SJSA1 (cell line): ENCODE measurements at places on chromosomes 2 and 18.

GRCh38 chr2:96821113-96821675 is 5.1 kb downstream of the CNNM3 start:
- no peak overlapping the region for H3K27ac ChIP-seq
- H3K27me3 ChIP-seq, result no peaks in the 10 kb centered on the region
- H3K4me3 ChIP-seq, result no peak overlapping the region
- H3K4me1 ChIP-seq, result peaks cover 22% of the 10 kb centered on the region
- H3K36me3 ChIP-seq, result peaks cover 22% of the 10 kb centered on the region

DNA sequence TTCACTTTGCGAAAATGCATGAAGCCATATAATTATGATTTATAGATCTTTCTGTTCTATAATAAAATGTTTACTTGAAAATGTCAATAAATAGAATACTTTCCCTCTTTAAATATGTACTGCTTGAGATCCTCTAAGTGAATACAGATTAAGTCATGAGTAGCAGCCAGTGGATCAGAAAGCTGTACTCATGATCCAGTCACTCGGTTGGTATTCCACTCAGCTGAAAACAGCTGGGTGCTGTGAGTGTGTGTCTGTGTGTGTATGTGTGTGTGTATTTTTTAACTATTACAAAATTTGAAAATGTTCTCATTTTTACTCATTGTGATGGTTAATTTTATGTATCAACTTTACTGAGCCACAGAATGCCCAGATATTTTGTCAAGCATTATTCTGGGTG is 141.6 kb upstream of the CYP26B1 start:
- no peaks in the 10 kb centered on the region for H3K36me3 ChIP-seq
- no peak overlapping the region for H3K4me3 ChIP-seq
- no peaks in the 10 kb centered on the region for H3K27me3 ChIP-seq
- no peaks in the 10 kb centered on the region for H3K4me1 ChIP-seq
- DNase-seq, result no peak

DNA sequence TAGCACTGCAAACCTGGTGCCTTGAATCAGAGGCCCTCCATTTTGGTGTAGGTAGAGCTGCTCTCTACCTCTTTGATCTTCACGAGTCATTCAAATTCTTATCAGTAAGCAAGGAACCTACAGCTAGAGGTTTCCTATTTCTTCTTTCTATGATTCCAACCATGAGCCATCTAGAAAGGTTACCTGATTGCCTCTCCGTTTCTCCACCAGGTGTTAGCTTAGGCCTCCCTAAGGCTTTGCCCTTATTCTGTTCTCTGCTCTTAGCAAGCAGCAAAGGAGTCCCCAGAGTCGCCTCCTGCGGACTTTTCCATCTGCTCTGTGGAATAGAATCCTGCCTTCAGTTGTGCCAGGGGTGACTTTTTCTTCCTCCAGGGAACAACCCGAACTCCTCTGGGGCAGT is 173.6 kb downstream of the GRB14 start:
- H3K4me1 ChIP-seq, result no peaks in the 10 kb centered on the region
- H3K4me3 ChIP-seq, result no peak overlapping the region
- no peak for DNase-seq
- H3K36me3 ChIP-seq, result no peaks in the 10 kb centered on the region
- H3K27ac ChIP-seq, result no peak overlapping the region

DNA sequence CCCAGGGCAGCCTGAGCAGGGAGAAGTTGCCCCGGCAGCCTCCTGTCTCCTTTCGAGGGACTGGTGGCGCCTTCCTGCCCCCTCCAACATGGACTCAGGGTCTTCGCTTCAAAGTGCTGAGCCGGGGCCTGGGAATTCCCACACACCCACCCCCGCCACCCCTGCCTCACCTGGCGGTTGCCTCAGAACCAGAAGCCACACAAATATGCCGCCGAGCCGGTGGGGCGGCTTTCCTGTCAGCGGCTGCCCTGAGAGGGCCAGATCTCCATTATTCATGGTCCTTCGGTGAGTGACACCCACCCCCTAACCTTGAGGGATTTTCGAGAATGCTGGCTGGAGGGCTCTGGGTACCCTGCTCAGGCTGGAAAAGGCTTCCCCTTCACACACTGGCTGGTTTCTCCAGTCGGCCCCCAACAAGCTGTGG is 71.7 kb downstream of the SMAD7 start:
- no peak for DNase-seq
- no peak overlapping the region for H3K27ac ChIP-seq
- no peaks in the 10 kb centered on the region for H3K27me3 ChIP-seq
- no peak overlapping the region for H3K4me3 ChIP-seq
- H3K4me1 ChIP-seq, result peaks cover 7% of the 10 kb centered on the region
- H3K36me3 ChIP-seq, result no peaks in the 10 kb centered on the region

GRCh38 chr2:170224692-170225294 is 46.8 kb downstream of the MYO3B start:
- peaks cover 3% of the 10 kb centered on the region; the same call in 1 of the 2 replicates for H3K27me3 ChIP-seq
- H3K4me1 ChIP-seq, result 0 out of 2 replicates have a peak, but pooled peaks cover 3% of the 10 kb centered on the region
- H3K36me3 ChIP-seq, result no peaks in the 10 kb centered on the region
- no peak overlapping the region for H3K4me3 ChIP-seq
- no peak for DNase-seq
- no peak overlapping the region for H3K27ac ChIP-seq

DNA sequence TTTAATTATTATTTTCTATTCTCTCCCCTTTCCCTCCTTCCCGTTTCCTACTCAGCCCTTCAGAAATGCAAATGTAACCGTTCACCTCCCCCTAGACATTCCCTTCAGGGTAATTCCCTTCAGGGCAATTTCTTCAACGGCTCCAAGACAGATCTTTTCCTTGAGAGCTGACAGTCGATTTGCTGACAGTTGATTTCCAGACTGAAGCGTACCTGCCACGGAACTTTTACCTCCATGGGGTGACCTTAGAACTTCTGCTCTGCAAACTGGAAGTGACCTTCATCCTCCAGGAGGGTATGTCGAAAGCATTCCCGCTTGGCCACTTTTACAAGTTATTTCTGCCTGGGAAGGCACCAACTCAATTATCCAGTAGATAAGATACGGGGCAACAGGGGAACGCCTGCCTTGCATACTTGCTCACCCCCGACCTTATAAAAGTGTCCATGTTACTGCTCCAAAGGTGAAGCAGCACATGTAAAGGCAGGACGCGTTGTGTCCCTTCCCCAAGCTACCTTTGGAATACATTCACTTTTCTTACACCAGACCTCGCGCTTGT is 18.5 kb downstream of the B3GNT7 start:
- DNase-seq, result no peak
- H3K4me1 ChIP-seq, result peaks cover 14% of the 10 kb centered on the region
- H3K27ac ChIP-seq, result no peak overlapping the region

DNA sequence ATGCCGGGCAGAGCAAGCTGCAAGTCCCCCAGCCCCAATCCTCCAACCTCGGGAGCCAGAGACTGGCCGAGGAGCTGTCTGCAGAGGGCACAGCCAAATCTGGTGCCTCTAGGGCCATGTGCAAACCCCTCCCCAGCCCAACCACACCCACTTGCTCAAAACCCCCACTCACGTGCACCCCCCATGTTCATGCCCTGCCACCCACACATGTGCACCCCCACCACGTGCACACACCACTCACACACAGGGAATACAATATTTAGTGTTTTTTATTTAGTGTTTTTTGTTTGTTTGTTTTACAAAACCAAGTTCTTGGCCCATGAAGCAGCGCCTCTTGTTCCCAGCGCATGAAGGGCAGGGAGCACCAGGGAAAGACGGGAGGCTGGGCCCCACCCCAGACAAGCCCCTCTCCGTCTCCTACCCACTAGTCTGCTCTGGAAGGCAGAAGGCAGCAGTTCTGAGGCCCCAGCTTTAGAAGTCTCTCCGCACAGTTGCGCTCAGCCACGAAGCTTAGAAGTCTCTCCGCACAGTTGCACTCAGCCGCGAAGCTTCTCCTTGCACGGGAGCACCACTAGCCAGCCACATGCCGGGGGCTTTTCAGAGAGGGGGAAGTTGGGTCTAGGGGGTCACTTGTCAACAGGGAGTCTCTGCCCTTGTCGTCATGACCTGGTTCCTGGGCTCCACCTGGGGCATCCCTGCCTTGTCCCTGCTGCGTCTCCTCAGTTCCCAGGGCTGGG is 276.1 kb upstream of the HDAC4 start:
- no peak for DNase-seq
- H3K27me3 ChIP-seq, result peaks cover 19% of the 10 kb centered on the region
- no peak overlapping the region for H3K27ac ChIP-seq
- no peaks in the 10 kb centered on the region for H3K36me3 ChIP-seq
- no peaks in the 10 kb centered on the region for H3K4me1 ChIP-seq
- H3K4me3 ChIP-seq, result no peak overlapping the region

DNA sequence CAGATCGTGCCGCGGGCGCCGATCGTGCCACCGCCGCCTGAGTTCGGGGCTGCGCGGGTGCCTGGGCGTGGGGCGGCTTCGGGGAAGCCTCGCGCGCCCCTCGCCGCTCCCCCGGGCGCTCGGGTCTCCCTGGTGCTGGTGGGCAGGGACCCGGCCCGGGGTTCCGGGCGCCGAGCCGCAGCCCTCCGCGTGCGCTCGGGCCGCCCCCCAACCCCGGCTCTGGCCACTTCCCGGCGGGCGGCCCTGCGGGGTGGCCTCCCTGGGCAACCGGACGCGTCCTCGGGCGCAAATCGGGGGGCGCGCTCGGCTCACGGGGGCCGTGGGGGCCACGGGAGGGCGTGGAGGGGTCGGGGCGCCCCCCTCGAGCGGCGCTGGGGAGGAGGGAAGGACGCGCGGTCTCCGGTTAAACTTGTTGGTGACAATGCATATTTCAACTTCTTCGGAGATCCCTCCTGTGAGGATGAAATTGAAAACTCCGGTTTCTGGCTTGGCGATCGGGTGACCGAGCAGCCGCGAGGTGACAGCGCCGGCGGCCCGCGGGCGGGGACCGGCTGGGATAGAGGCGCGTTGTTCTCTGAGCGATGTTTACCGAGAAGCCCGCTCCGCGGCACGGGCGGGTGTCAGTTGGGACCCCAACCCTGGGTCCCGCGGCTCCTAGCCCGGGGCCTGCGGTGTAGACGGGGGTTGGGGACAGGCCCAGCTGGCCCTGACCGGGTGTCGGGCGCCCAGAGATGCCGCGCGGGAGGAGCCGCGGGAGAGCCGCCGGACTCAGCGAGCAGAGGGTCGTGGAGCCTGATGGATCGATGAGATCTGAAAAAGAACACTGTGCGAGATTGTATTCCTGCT is 676 bp downstream of the SH3BP4 start:
- H3K27ac ChIP-seq, result peak overlapping the region; percentile 89
- peaks cover 68% of the 10 kb centered on the region for H3K4me1 ChIP-seq
- DNase-seq, result no peak
- peak overlapping the region; percentile 89 for H3K4me3 ChIP-seq

- H3K27me3 ChIP-seq, result no peaks in the 10 kb centered on the region
- no peak overlapping the region for H3K27ac ChIP-seq
- peaks cover 37% of the 10 kb centered on the region for H3K4me1 ChIP-seq
- no peaks in the 10 kb centered on the region for H3K36me3 ChIP-seq
Measured at GRCh38 chr2:230891064-230891463, 26.3 kb downstream of the ITM2C start.

DNA sequence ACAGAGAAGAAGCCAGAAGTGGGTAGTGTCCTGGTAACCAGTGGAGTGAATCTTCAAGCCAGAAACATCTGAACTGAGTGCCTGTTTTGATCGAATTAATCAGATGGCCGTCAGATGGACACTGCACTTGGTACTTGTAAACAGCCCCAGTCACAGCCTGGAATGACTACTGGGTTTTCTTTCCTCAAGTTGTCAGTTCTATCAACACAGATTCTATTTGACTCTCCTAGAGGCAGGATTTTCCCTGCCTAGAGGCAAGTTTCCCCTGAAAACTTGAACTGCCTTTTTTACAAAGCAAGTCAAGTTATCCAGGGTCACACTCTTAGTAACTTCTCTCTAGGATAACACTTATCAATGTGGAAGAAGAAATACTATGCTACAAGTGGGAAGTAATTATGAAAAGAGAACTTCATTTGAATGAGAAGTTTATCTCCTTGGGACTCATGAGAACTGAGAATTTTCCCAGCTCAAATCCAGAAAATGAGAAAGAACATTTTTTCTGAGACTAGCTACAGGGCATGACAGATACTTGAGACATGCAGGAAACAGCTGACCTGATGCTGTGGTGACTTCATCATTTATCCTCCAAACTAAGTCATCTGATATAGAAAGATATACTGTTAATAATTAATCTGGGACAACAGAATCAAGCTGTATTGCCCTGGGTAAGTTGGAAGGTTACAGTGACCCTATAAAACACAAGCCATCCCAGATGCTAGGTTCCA is 36.0 kb downstream of the SULT1C2 start:
- no peaks in the 10 kb centered on the region for H3K27me3 ChIP-seq
- DNase-seq, result no peak
- no peak overlapping the region for H3K27ac ChIP-seq
- no peak overlapping the region for H3K4me3 ChIP-seq
- H3K36me3 ChIP-seq, result no peaks in the 10 kb centered on the region

DNA sequence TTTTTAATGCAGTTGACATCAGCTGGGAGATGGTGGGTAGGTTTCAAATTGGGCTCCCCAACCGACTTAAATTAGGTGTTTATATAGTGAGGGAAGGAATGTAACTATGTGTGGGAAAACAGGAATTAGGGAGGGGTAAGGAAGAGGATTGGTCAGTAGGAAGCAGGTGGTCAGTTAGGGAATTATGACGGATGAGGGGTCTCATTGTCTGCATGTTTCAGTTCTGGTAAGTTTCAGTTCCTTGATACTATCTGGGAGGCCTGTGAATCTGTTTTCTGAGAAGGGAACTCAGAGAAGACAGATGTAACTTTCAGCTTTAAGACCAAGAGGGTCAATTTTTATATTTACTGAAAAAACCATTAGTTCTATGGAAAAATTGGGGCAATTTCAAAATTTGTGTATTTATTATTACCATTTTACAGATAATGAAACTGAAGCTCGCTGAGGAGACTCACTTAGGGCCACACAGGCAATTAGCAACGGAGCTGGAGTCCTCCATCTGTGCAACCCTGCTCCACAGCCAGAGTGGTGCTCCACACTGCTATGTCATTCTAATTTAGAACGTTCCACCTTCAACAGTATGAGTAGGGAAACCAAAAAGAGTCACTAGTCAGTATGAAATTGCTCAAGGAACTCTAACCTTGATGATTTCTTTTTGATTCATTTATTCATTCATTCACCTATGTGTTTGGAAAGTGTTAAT is 36.0 kb upstream of the CCDC195 start:
- no peak for DNase-seq
- no peaks in the 10 kb centered on the region for H3K36me3 ChIP-seq
- H3K27me3 ChIP-seq, result no peaks in the 10 kb centered on the region
- no peaks in the 10 kb centered on the region for H3K4me1 ChIP-seq

- H3K4me3 ChIP-seq, result no peak overlapping the region
- no peak overlapping the region for H3K27ac ChIP-seq
- H3K27me3 ChIP-seq, result no peaks in the 10 kb centered on the region
- no peak for DNase-seq
- no peaks in the 10 kb centered on the region for H3K4me1 ChIP-seq
- peaks cover 20% of the 10 kb centered on the region for H3K36me3 ChIP-seq
Measured at GRCh38 chr2:233535271-233535670, 31.3 kb downstream of the USP40 start.

- H3K36me3 ChIP-seq, result no peaks in the 10 kb centered on the region
- DNase-seq, result no peak
- H3K27me3 ChIP-seq, result peaks cover 2% of the 10 kb centered on the region; the same call in 1 of the 2 replicates
- no peak overlapping the region for H3K4me3 ChIP-seq
Measured at GRCh38 chr2:56757884-56758545, 574.2 kb downstream of the CCDC85A start.

GRCh38 chr2:120192280-120192679 is 30.9 kb downstream of the TMEM185B start:
- DNase-seq, result no peak
- no peaks in the 10 kb centered on the region for H3K36me3 ChIP-seq
- H3K27ac ChIP-seq, result no peak overlapping the region
- no peak overlapping the region for H3K4me3 ChIP-seq
